Stimulated activated CD4-positive, alpha-beta T cell treated with anti-CD3 and anti-CD28 coated beads, Interleukin-2, amount 100 ng/mL, for 24 hours (primary cell): ENCODE measurements at places on chromosomes 1 and 21.

DNA sequence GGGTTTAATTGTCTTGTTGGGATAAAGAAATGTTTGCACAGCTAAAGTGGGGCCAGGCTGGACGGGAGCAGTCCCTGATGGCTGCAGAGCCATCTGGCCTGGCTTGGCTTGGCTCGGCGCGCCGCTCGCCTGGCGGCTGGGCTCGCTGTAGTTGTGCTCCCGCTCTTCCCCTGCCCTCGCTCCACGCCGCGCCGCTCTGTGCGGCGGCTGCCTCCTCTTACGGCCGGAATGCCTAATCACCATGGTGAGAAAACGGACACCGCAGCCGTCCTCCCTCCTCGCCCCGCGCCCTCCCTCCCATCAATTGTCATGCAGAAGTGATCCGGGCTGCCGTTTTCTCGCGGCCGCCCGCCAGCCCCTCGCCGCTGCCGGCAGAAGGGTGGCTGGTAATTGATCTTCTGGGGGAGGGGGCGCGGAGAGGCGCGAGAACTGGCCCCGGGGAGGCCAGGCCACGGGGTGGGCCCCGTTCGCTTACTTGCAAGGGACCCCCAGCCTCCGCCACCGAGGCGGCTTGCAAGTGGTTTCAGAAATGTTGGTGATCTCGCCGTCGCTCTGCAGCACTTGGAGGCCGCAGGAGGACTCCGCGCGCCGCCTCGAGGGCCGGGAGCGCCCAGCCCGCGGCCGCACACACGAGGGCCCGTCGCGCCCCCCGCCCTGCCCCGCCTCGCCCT, 12.4 kb downstream of the RNF220 start:
- no peak for DNase-seq

DNA sequence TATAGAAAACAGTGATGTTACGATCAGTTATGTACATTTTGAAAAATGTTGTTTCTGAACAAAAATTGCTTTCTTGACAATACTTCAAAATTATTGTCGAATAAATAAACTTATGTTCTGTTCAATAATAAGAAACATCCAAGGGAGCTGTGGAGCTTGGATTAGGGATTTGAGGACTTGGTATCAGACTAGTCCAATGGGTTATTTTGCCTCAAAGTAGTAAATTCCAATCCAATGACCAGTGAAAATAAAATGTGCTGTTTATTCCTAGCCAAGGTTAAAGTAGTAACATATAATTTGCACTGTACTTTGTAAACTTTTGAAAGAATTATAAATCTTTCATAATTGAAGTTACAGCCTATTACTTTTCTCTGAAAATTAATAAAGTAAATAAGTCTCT, 79.1 kb upstream of the IVNS1ABP start:
- no peak for DNase-seq

DNA sequence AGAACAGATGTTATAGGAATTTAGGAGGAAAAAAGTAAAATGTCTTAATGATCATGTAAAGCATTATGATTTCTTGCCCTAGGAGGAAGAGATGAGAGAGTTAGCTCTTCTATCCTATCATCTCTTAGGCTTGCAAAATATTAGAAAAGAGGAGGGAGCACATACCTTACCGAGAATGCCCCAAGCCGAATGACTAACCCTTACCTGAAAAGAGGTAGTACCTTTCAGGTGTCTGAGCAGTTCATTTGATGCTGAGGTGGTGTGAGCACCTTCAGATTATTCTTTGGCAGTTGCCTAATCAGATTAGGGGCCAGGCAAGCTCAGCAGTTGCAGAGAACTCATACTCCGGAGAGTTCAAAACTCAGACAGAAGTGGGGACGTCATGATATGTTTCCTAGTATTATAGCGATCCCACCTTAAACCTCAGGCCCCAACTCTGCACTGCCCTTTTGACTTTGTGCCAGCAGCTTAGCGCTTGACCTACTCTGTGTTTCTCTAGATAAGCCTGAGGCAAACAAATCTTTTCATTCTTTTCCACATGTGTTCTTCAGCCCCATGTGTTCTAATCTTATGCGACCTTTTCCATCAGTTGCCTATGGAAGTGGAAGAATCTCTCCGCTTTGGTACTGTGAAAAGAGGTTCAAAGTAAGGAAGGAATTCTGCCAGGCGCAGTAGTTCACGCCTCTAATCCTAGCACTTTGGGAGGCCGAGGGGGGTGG, 52.5 kb downstream of the ATP2B4 start:
- no peak for DNase-seq

DNA sequence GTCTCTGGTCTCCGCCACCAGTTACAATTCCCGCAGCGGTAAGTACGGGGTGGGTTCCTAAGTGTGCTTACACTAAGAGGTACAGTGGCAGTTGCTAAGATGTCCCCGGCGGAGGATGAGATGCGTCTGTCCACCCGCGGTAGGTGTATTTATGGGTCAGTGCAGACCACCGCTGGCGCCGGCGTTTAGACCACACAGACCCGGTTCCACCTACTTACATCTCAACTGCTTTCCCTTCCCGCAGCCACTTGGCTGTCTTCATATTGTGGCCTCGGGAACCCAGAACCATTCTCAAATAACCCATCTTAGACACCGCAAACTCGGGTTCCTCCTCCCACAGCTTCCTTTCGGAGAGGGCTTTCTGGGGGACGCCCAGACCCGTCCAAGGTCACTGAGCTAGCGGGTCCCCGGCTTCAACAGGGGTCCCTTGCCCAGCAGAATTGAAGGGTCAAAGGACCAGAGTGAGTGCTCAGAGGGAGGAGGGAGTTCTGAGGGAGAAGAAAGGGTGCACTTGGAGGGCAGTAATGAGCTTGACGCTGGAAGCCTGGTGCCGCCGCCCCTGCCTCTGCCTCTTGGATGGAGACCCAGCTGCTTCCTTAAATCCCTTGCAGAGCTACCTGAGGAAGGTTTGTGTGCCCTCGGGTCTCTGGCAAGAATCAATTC, 8.6 kb downstream of the NR5A2 start:
- DNase-seq: no peak

DNA sequence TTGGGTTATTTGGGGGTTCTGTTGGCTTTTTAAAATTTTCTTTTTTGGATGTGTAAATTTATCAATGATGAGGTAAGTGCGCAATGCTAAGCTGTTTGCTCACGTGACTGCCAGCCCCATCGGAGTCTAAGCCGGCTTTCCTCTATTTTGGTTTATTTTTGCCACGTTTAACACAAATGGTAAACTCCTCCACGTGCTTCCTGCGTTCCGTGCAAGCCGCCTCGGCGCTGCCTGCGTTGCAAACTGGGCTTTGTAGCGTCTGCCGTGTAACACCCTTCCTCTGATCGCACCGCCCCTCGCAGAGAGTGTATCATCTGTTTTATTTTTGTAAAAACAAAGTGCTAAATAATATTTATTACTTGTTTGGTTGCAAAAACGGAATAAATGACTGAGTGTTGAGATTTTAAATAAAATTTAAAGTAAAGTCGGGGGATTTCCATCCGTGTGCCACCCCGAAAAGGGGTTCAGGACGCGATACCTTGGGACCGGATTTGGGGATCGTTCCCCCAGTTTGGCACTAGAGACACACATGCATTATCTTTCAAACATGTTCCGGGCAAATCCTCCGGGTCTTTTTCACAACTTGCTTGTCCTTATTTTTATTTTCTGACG, 3.1 kb downstream of the OLIG2 start:
- no peak for DNase-seq

DNA sequence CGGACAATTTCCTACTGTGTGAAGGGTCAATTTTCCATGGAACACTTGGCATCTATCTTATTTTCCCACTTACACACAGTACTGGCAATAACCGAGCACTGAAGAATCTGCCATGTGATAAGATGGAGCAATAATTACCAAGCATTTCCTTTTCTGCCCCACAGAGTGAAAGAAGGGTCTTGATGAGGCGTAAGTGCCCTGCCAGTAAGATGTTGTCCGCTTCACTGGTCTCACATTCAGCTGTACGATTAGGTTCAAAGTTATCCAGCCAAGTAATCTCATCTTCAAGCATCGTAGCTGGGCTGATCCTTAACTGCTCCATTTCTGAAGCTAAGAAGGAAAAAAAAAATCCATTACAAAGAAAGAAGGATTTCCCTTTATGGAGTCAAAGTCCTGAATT, 67.8 kb downstream of the PCSK9 start:
- DNase-seq: no peak

- DNase-seq: no peak
Observed at GRCh38 chr1:100769906-100770646, 50.5 kb downstream of the VCAM1 start.

- DNase-seq: no peak
Observed at GRCh38 chr1:150874455-150875196, 1.8 kb downstream of the ARNT start.

DNA sequence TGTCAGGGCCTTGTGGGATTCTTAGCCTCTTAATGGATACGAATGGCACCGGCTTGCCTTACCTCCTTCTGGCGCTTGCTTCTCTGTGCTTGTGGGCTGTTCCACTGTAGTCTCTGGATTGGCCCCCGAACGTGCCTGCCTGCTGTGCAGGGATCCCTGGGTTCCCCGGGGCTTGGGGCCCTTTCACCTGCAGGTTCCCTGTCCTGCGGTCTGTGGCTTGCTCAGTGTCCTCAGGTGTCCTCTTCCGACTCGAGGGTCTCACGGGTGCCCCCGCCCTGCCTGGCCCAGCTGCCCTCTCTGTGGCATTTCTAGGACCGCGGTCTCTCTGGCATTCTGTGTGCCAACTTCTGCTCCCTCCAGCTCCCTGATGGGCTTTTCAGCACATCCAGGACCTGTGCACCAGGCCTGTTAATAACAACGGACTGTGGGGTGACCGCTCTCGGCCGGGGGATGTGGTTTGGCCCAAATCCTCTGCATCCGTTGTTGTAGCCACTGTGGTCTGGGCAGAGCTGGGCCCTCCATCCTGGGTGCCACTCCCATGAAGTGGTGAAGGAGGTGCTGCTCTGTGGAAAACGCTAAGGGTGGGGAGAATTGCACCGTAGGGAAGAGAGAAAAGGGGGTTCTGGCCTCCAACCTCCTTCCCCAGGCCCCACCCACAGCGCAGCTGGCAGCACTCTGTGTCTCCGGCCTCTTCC, 12.4 kb downstream of the COL18A1 start:
- DNase-seq: no peak

DNA sequence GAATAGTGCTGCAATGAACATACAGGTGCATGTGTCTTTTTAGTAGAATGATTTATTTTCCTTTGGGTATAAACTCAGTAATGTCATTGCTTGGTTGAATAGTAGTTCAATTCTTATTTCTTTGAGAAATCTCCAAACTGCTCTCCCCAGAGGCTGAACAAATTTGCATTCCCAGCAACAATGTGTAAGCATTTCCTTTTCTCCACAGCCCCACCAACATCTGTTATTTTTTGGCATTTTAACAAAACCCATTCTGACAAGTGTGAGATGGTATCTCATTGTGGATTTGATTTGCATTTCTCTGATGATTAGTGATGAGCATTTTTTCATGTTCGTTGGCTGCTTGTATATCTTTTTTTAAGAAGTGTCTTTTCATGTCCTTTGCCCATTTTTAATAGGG, 21.9 kb upstream of the EEIG2 start:
- DNase-seq: no peak

GRCh38 chr1:84299536-84300170, 1.9 kb upstream of the SAMD13 start:
- no peak for DNase-seq

DNA sequence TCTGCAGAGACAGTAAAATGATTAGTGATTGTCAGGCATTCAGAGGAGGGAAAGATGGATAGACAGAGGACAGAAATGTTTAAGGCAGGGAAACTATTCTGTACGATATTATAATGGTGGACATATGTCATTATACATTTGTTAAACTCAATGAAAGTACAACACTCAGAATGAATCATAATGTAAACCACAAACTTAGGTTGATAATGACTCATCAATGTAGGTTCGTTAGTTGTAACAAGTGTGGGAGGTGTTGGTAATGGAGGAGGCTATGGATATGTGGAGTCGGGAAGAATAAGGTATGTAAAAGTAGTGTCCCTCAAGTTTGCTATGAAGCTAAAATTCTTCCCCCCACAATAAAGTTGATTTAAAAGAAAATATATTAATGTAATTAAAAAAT, 455.0 kb downstream of the BRINP3 start:
- DNase-seq: no peak

DNA sequence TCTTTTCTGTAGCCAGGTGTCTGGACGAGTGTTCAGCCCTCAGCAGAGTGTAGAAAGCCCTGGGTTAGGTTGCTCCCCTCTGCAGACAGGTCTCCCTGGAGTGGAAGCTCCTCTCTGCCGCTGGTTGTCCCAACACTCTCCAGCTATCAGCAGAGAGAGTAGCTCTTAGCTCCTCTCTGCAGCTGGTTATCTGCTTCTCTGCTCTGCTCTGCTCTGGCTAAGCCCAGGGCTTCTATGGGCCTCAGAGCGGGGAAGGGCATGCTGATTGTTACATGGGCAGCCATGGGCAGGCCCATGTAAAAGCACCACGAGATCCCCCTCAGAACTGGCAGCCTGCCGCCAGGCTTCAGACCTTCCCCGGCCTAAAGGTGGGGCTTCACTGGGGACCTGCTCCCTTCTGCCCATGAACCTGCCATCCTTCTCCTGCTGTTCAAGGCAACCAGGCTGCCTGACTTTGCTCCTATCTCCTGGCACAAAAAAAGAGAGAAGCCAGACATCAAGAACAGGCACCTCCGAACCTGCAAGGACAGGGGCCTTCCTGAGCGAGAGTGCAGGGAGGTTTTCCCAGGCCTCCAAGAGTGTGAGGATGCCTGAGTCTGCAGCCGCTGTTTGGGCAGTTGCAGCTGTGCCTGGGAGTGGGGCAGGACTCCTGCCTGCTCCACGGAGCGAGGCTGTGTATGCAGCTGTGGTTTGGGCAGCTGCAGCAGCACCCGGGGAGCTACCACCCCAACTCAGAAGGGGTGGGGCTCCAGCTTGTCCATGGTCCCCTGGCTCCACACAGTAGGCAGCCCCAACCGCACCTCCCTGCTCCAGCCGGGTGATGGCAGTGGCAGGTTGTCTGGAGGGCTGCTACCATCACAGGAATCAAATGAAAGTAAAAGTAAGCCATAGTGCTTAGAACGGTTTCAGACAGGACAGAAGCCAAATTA, 973.7 kb downstream of the LTN1 start:
- no peak for DNase-seq

DNA sequence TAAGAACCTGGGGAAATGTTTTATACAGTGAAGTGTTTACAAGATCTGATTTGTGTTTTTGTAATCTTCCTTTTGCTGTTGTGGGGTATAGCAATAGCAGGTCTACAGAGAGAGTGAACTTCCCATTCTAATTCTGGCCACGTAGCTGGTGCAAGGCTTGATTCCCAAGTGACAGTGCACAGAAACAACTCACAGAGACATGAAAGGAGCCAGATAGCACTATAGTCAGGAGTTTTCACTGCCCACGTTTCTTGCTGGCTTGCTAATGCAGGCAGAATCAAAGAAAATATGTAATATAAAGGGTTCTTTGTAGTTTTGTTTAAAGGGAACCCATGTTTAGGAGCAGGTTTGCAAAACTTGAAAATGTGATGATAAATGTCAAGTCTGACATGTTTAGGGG, 170.9 kb upstream of the IVNS1ABP start:
- DNase-seq: no peak

DNA sequence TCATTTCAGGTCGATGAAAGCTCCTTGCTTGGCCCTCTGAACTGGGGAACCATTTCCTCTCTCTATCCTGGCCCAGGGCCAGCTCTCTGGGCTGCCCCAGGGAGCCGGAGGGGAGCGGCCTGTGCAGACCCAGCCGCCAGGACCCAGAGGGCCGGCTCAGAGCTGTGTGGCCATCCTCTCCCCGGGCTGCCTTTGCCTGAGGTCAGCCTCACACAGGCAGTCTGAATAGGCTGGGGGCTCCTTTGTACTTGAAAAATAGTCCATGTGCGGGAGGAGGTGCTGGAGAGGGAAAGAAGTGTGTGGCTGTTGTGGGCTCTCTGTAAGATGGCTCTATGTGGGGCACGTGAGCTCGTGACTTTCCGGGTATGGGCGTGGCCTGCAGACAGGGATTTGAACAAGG, 275.1 kb upstream of the VAMP3 start:
- no peak for DNase-seq
